ENCODE measurements at places on chromosomes 6 and 20. TPM values are rescaled to one million over a fixed set of nuclear protein-coding genes. Genes with fewer than 3 reads are reported as not detected.

DNA sequence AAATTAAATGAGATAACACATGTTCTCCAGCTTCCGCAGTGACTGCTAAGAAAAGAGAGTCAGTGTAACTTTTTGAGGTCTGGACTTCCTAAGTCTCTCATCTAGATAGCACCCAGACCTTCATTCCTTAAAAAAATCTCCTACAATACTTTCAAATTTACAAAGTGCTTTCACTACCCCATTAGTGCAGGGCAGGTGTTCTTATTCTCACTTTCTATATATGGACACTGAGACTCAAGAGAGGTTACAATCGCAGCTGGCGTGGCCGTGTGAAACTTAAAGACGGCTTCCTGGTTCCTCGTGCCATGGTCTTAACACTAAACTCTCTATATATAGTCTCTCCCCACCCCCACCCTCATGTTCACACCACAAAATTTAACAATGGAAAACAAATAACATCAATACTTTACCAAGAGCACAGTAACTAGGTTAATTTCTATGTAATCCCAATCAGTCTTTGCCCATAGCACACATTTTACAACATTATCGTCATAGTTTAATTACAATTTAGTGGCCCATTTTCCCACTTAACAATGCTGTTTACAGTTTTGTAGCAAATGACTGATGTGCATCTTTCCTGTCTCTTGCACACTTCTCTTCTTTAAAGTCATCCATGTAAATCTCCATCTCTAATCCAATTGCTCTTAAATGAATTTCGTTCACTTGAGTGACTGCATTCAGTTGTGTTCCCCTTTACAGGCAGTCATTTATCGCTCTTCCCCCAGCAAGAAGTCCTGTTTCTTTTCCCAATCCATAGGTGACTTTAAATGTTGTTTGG lies 78.8 kb upstream of the ARID1B start:
- DNase-seq: no peak

GRCh38 chr6:106450653-106451052 lies 90.1 kb downstream of the CRYBG1 start:
- DNase-seq: no peak

DNA sequence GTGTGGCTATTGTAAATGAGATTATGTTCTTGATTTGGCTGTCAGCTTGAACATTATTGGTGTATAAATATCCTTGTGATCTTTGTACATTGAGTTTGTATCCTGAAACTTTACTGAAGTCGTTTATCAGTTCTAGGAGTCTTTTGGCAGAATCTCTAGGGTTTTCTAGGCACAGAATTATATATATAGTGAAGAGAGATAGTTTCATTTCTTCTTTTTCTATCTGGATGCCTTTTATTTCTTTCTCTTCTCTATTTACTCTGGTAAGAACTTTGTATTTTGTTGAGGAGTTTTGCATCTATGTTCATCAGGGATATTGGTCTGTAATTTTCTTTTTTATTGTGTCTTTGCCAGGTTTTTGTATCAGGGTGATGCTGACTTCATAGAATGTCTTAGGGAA lies 589.2 kb upstream of the MAN1A1 start:
- no peak for DNase-seq

- no peak for DNase-seq
Observed at GRCh38 chr6:18415671-18416340, 28.7 kb downstream of the RNF144B start.

DNA sequence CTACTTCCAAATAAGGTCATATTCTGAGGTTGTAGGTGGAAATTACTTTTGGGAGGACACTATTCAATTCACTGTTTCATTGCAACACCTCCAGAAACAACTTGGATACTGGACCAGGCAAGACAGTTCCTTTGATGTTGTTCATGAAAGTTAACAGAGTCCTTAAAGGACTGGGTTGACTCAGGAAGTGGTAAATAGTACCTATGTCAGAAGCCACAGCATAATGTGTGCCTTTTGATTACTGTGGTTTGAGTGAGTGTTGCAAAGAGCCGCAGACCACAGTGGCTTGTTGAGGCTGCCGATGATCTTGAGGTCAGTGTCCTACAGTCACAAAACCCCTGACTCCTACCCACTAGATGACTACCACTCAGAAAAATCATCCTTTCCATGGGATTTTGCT lies 10.9 kb downstream of the IL20RA start:
- DNase-seq: no peak

GRCh38 chr6:125910527-125910926 lies 46.0 kb upstream of the HINT3 start:
- DNase-seq: no peak

DNA sequence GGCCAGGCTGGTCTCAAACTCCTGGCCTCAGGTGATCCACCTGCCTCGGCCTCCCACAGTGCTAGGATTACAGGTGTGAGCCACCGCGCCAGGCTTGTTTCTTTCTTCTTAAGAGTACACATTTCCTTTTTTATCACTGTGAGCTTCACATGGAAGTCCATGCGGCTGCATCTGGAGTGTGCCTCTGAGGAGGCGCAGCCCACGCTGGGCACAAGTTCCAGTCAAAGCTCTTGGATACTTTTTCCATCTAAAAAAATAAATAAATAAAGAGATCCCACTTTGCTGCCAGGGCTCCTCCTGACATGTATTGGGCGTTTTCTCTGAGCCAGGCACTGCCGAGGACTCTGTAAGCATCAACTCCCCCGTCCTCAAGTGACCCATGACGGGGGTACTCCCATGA lies 123.0 kb downstream of the PREX1 start:
- no peak for DNase-seq

GRCh38 chr20:62576815-62577489 lies 65.4 kb upstream of the SLCO4A1 start:
- no peak for DNase-seq

GRCh38 chr6:167952512-167952859 lies 45.0 kb upstream of the KIF25 start:
- DNase-seq: no peak

DNA sequence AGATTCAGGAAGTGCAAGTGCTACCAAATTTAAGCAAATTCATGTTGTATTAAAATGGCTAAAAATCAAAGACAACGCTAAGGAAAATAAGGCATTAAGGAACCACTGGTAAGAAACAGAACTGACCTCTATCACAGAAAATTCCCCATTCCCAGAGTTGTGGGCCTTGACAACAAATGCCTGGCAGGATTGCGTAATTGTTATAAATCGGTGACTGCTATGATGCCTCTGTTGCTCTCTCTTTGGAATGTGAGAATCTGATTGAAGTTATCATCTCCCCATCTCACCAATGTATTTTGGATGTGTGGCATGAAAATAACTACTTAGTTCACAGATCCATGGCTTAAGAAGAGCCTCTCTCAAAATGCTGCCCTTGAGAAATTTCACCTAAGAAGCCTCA lies 257.3 kb downstream of the OGFRL1 start:
- no peak for DNase-seq

DNA sequence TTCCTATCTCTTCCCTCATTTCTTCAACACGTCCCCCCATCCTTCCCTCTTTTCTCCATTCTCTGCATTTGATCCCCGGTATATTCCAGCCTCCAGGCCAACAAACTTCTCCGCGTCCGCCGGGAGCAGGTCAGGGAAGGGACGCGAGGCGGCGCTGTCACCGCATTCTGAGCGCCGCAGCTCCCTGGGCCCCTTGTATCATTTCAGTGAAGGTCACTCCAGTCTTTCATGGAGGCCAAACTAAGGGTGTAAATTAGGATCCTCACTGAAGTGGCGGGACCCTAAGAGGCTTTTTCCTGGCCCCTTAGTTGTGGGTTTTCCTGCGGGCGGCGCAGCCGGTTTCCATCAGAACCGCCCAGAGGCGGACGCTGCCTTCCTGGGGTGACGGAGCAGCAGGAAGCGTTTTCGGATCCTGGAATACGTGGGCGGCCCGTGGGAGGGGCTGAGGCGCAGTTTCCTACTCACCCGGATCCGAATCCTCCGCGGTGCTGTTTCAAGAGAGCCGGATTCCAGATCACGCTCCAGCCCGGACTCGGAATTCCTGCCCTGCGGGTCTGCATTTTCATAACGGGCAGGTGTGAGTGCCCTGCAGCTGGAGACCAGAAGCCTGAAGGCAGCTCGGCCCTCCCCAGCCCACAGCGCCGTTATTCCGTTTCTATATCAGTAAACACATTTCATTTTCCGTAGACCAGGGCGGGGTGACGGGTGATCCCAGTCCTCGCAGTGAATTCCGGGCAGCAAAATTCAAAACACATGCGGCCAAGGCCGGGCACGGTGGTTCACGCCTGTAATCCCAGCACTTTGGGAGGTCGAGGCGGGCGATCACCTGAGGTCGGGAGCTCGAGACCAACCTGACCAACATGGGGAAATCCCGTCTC lies 3.6 kb upstream of the MICA start:
- peak; percentile 95 for DNase-seq

- no peak for DNase-seq
Observed at GRCh38 chr6:117564681-117565080, 37.6 kb downstream of the GOPC start.

DNA sequence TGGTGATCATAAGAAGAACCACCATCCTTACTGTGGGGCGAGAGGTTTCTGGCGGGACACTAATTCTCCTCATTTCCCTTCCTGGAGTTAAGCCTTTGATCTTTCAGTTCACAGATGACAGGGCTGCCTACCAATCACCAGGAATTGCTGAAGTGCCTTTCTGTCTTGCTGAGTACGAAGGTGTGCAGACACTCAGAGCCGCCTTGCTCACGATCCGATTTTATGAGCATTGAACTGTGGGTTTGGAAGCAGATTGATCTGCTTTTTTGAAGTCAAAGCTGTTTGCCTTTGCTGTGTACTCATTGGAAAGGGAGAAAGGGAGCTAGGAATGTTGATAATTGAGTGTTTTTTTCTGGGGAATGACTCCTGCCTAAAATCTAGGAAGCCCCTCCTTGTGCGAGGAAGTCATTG lies 129.1 kb upstream of the SALL4 start:
- DNase-seq: no peak

DNA sequence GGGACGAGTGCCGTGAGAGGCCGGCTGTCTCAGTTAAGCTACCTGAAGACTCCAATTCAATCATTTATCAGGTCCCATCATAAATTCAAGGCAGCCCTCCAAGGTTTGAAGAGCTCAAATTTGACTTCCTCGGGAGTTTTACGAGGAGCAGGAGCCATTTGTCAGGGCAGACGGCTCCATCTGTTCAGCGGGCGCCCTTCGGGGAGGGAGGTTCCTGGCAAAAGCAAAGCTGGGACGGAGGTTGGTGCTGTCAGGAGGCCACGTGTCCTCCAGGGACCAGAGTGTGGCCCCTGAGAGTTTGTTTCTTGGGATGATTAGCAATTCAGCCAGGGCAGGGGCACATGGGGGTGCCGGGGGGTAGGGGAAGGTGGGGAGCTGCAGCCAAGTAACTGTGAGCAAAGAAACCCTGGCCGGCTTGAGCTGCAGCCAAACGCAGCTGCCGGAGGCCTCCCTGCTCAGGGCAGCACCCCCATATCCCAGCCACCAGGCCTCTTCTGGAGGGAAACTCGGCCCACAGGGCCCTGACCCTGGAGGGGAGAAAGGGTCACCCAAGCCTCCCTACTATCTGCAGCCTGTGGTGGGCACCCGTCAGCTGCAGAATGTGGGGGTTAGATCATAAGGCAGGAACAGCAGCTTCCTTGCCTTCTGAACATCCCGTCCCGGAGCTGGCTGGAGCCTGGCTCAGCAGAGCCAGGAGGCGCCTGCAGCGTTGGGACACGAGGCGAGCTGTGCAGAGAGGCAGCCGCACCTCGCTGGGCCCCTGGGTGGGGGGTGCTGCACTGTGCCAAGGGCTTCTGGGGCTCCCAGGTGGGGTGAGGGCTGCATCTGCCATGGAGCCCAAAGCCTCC lies 63.6 kb upstream of the GATA5 start:
- no peak for DNase-seq

- no peak for DNase-seq
Observed at GRCh38 chr6:150822932-150823331, 42.6 kb upstream of the MTHFD1L start.

GRCh38 chr6:73262671-73263569 lies at the start of gene KHDC1:
KHDC1 (minus strand) TSS chr6:73263196; CDS start chr6:73242517, 20,679 bp downstream.
- peak; percentile 67 for DNase-seq

GRCh38 chr20:51500311-51500710 lies 42.2 kb downstream of the NFATC2 start:
- DNase-seq: no peak

- DNase-seq: peak; percentile 69
Observed at GRCh38 chr6:138572167-138572875, 73.0 kb upstream of the NHSL1 start.

- no peak for DNase-seq
Observed at GRCh38 chr6:30465595-30466306, 23.6 kb upstream of the HLA-E start.

- DNase-seq: peak; percentile 47
Observed at GRCh38 chr20:46558511-46558959, 8.1 kb upstream of the OCSTAMP start.

GRCh38 chr6:121533321-121533841 lies 97.9 kb downstream of the GJA1 start:
- no peak for DNase-seq

GRCh38 chr6:88220493-88220892 lies 54.3 kb upstream of the CNR1 start:
- no peak for DNase-seq

GRCh38 chr20:37823296-37823980 lies 79.5 kb upstream of the VSTM2L start:
- no peak for DNase-seq

- no peak for DNase-seq
Observed at GRCh38 chr20:3692706-3693294, 11.0 kb upstream of the ADAM33 start.

GRCh38 chr6:29948277-29948676 lies 5.9 kb downstream of the HLA-A start:
- DNase-seq: no peak

- DNase-seq: no peak
Observed at GRCh38 chr6:35508027-35508426, 4.7 kb downstream of the TULP1 start.

- DNase-seq: peak; percentile 81
Observed at GRCh38 chr20:35166242-35166830, 5.5 kb upstream of the PROCR start.

GRCh38 chr6:26155061-26155930 lies 68.1 kb downstream of the HFE start:
- peak; percentile 70 for DNase-seq

Gene RBM38
- total RNA-seq: 91.5 TPM

Gene PKIB
- total RNA-seq: 0.22 TPM

Gene TNFRSF6B
- 0.32 TPM for total RNA-seq

Gene MEP1A
- total RNA-seq: not detected

Gene TGM3
- total RNA-seq: not detected

Gene RRAGD
- 130 TPM for total RNA-seq

Gene RAB44
- not detected for total RNA-seq

Gene TMEM63B
- total RNA-seq: 46.3 TPM

Gene TRIM39
- 6.2 TPM for total RNA-seq

Gene LKAAEAR1
- total RNA-seq: not detected

Gene BPI
- 0.11 TPM for total RNA-seq

Gene THBS2
- total RNA-seq: 8.6 TPM

Gene FAM162B
- total RNA-seq: 3.7 TPM

Gene FANCE
- 3.4 TPM for total RNA-seq

Gene SMPDL3A
- 3.7 TPM for total RNA-seq

Gene CCM2L
- 8.5 TPM for total RNA-seq

Gene GPSM3
- 4.1 TPM for total RNA-seq

Gene OR12D3
- total RNA-seq: not detected

Gene FAM110A
- total RNA-seq: 1.9 TPM

All from Right ventricle myocardium superior (tissue), 1 donor.